Activated CD4-positive, alpha-beta T cell treated with anti-CD3 and anti-CD28 coated beads for 1 hour (primary cell): ENCODE measurements at places on chromosomes 4 and X.
A peak's percentile ranks its signal among the peaks of the same experiment; 100 is the strongest.

GRCh38 chr4:108168160-108168670 is 517 bp downstream of the LEF1 start:
- peak; percentile 18 for DNase-seq

DNA sequence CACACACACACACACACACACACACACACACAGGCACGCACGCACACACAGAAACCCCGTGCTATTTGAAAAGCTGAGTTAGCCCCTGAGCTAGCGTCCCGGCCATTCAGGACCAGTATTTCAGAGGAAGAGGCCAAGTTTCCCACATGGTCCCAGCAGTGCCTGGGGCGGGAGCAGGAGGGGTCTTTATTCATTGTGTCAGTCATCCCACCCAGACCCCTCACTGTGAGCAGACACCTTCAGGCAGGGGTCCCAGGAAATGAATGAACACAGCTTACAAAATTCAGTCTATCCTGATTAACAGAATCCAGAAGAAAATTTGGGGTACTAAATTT is 58.1 kb downstream of the ZFYVE28 start:
- DNase-seq: no peak

- DNase-seq: no peak
Observed at GRCh38 chr4:112942077-112942476, 107.4 kb upstream of the ANK2 start.

- DNase-seq: no peak
Observed at GRCh38 chr4:69849969-69850368, 10.0 kb downstream of the SULT1E1 start.

DNA sequence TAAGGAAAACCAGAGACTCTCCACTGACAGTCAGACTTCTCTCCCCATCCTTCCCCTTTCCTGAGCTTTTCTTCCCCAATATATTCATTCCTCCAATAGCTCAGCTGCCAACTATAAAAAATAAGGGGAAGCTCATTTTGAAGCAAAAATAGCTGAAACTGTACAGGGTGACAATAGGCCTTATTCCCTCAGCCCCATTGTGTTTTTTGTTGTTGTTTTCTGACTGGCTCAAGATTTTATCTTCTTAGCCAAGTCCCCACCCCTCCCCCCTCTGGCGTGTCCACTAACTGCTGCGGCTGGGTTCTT is 26.2 kb downstream of the PRPS1 start:
- DNase-seq: no peak

GRCh38 chrX:10015355-10015722 is 48.2 kb downstream of the CLDN34 start:
- DNase-seq: no peak

DNA sequence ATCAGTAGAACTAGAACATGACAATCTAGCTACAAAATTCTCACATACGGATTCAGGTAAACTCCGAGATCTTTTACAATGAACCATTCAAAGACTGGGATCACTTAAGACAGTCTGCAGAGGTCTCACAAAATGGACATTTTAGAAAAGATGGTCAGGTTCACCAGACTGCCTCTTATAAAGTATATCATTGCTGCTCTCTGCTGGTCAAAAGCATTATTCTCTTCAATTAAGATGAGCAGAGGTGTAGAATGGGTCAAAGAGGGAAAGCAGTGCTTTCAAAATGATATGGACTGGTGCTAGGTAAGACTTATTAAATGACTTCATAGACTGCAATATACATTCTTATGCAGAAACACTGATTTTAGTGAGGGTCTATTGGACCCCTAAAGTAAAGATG is 434.7 kb downstream of the PACRGL start:
- no peak for DNase-seq

GRCh38 chrX:9037296-9037695 is 3.4 kb upstream of the FAM9B start:
- no peak for DNase-seq

GRCh38 chrX:40100537-40101429 is 3.0 kb upstream of the BCOR start:
- DNase-seq: no peak

DNA sequence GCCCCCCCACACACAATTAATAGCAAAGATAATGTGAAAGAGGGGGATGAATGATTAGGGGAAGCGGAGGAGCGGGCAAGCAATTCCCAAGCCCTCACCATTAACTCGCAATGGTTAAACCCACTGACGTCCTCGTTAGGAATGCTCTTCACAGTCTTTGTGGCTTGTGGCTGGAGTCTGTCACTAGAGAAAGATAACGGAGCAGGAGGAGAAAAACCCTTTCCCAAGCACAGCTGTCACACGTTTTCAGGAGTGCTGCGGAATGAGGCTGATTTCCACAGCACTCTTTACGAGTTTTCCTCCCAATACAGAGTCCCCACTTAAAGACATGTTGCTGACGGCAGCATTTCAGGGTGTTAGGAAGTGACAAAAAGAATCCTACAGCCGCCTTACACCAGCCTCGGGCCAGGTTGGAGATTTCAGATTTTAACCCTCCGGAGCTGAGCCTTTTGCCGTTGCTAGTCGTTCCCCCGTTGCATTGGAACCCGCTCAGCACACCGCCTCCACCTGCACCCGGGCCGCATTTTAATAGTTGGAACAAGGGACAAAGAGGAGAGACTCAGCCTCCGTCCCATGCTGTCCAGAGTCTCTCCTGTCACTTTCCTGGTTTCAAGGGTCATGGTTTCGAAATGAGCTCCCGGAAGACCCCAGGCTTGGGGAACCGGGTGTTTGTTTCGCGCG is 92.2 kb downstream of the GEMIN8 start:
- no peak for DNase-seq

DNA sequence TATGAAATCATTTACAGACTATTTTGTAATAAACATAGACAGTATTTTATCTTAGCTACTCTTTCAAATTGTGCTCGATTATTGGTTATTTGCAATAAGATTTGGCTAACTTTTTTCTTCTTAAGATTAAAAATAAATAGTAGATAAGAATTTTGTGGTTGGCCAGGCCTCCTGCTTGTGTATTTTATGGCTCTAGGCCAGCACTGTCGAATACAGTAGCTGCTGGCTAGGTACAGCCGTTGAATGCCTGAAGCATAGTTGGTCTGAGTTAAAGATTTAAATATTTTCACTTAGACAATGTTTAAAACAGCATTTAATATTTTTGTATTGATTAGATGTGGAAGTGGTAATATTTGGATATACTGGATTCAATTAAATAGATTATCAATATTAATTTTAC is 481.0 kb downstream of the SPRY1 start:
- DNase-seq: no peak

- no peak for DNase-seq
Observed at GRCh38 chrX:116526010-116526409, 63.2 kb upstream of the CT83 start.

DNA sequence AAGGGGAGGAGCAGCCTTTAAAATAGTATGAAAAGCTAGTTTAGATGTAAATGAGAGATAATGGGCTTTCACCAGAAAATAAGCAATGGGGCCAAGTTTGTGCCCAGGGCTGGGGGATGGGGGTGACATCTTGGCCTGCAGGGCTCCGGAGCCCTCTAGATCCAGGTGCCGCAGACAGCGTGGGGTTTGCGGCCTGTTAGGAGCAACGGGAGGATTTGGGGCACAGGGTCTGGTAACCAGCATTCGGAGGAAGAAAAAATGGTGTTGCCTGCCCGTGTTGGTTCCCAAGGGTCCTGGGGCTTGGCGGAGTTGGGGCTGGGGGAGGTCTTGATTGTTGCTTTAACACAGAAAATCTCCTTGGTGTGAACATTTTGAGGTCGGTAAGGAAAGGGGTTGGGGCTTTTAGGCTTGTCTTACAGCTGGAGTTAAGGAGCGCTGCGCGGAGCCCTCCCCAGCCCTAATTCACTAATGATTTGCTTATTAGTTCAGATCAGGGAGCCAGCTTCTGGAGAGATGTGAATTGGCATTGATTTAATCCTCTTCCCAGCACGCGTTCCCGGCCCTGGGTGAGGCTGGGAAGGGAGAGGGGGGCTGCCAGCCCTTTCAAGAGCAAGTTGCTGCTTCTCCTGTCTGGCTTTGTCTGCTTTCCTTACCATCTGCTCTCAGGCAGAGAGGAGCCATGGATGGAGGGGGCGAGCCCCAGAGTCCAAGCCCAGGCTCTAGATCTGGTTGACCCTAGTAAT is 443.4 kb downstream of the BCOR start:
- DNase-seq: no peak
